Prostate gland (tissue), 2 donors: ENCODE measurements at places on chromosomes 4 and X. TPM values are rescaled to one million over a fixed set of nuclear protein-coding genes. Genes with fewer than 3 reads are reported as not detected.

The TRAM1L1 gene
- 5.3 TPM for total RNA-seq

The PDGFC gene
- total RNA-seq, result 36.8 TPM

The GRPR gene
- total RNA-seq, result 1.0 TPM

The TLR3 gene
- total RNA-seq, result 4.3 TPM

The LRIT3 gene
- 0.27 TPM for total RNA-seq

The APLN gene
- total RNA-seq, result 1.7 TPM

The SYTL4 gene
- total RNA-seq, result 39.3 TPM

The MAGEA2 gene
- total RNA-seq, result not detected

The STOX2 gene
- total RNA-seq, result 14.9 TPM

The VEGFD gene
- total RNA-seq, result 0.68 TPM

The ZDHHC15 gene
- 2.9 TPM for total RNA-seq

The CCDC120 gene
- 15.0 TPM for total RNA-seq

The ANKRD50 gene
- total RNA-seq, result 28.7 TPM

The SERTM2 gene
- 0.05 TPM for total RNA-seq

The GSPT2 gene
- total RNA-seq, result 17.4 TPM

The PHOX2B gene
- total RNA-seq, result not detected

The SLIT2 gene
- 11.0 TPM for total RNA-seq

The GUCY2F gene
- total RNA-seq, result not detected

The SPRY1 gene
- total RNA-seq, result 67.5 TPM

The HPGDS gene
- total RNA-seq, result 2.1 TPM

The MXRA5 gene
- total RNA-seq, result 7.4 TPM

The CYBB gene
- total RNA-seq, result 7.2 TPM

The PNMA5 gene
- 6.5 TPM for total RNA-seq

The MAGEB17 gene
- 1.1 TPM for total RNA-seq

The NEUROG2 gene
- not detected for total RNA-seq

The TEX11 gene
- not detected for total RNA-seq

The RHOXF1 gene
- 27.5 TPM for total RNA-seq

The RAI2 gene
- total RNA-seq, result 11.5 TPM

The NSG1 gene
- total RNA-seq, result 88.8 TPM

The GYPE gene
- total RNA-seq, result not detected

The IBSP gene
- not detected for total RNA-seq

The ZNF185 gene
- total RNA-seq, result 20.3 TPM

The ADH7 gene
- total RNA-seq, result 0.64 TPM

The PCDH7 gene
- total RNA-seq, result 49.4 TPM
